ENCODE measurements at places on chromosomes 12 and 14. TPM values are rescaled to one million over a fixed set of nuclear protein-coding genes. Genes with fewer than 3 reads are reported as not detected.

DNA sequence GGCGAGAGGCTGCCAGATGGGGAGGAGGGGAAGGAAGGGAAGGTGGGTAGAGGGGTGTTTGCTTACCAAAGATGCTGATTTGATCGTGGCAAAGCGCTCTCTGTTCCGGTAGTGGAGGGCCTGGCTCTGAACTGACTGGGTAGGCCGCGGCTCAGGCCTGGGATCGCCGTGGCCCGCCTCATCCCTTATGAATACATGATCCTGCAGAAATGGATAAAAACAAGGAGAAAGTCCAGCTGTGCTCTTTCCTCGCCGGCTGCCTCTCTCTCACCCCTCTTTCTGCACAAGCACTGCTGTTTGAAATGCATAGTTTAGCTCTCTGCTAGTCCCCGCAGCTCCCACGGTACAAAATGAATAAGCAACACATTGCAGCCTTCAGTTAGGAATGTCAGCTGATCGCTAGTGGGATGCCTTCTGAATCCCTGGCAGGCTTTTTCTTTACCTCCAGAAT, 53.8 kb downstream of the PEBP1 start:
- peaks cover 34% of the 10 kb centered on the region for H3K4me1 ChIP-seq
- DNase-seq = peak; percentile 78

DNA sequence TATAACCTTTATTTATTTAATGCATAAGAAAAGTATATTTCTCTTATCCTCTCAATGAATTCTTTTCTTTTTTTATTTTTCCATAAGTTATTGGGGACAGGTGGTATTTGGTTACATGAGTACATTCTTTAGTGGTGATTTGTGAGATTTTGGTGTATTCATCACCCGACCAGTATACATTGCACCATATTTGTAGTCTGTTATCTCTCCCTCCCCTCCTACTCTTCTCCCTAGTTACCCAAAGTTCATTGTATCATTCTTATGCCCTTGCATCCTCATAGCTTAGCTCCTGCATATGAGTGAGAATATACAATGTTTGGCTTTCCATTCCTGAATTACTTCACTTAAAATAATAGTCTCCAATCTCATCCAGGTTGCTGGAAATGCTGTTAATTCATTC, 1900.0 kb upstream of the SEL1L start:
- H3K27me3 ChIP-seq = no peaks in the 10 kb centered on the region
- H3K4me1 ChIP-seq = peaks cover 16% of the 10 kb centered on the region
- H3K27ac ChIP-seq = no peak overlapping the region
- H3K36me3 ChIP-seq = no peaks in the 10 kb centered on the region
- no peak for DNase-seq

GRCh38 chr14:21025371-21026273, 761 bp upstream of the NDRG2 start:
- H3K27ac ChIP-seq = no peak overlapping the region
- H3K36me3 ChIP-seq = no peaks in the 10 kb centered on the region
- peaks cover 32% of the 10 kb centered on the region for H3K27me3 ChIP-seq

Gene RPS26
- total RNA-seq = 332 TPM

- DNase-seq = peak; percentile 91
- H3K27me3 ChIP-seq = no peaks in the 10 kb centered on the region
- no peaks in the 10 kb centered on the region for H3K36me3 ChIP-seq
- peak overlapping the region; percentile 85 for H3K27ac ChIP-seq
- H3K4me3 ChIP-seq = peak overlapping the region; percentile 75
Observed at GRCh38 chr14:63203618-63204406, 431 bp upstream of the RHOJ start.

Gene RPGRIP1
- not detected for total RNA-seq

Gene ATF7IP
- total RNA-seq = 17.7 TPM

DNA sequence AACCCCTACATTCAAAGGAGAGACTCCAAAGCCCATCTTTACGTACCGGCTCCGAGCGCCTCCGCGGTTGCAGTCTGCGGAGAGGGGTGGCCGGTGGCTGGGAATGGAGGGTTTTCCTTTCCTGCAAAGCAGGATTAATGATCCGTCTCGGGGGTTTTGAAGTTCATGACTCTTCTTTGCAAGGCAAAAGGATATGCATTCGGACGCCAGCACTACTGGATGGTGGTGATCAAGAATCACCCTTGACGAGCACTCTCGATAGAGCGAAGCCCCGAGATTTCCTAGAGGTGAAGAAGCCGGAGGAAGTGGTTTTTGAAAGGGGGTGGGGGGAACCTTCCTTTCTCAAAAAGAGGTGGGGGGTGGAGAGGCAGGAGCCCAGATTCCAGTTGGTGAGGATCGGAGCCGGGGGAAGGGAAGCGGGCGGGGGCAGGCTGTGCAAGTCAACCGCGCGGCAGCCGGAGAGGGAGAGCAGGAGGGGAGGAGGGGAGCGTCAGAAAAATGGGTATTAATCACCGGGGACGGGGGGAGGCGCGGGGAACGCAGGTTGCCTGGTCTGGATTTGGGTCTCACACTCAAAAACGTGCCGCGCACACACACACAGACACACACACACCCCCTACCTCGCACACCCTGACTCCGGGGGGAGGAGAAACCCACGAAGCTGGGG, at the start of gene GRIN2B:
Gene GRIN2B (minus strand): TSS at position 307 of the 667 bp plus-strand sequence. CDS start 115,394 bp downstream, outside the sequence.
- H3K36me3 ChIP-seq = no peaks in the 10 kb centered on the region
- no peak within 1 kb of the TSS for H3K4me3 ChIP-seq
- no peaks in the 10 kb centered on the region for H3K4me1 ChIP-seq
- no peak for DNase-seq
- peaks cover 35% of the 10 kb centered on the region for H3K27me3 ChIP-seq
- no peak within 1 kb of the TSS for H3K27ac ChIP-seq

DNA sequence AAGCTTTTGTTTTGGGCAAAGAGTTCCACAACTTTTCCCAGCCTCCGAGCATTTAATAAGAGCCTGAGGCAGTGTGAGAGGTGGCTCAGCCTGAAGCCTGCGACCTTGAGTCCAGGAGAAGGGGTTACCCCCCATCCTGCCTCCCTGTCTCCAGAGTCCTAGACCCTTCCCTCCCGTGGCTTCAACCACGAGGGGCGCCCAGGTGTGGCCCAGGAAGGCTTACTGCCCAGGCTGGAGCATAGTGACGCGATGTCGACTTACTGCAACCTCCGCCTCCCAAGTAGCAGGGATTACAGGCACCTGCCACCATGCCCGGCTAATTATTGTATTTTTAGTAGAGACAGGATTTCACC, 641 bp downstream of the LRRC43 start:
- no peak overlapping the region for H3K27ac ChIP-seq
- H3K36me3 ChIP-seq = no peaks in the 10 kb centered on the region
- H3K4me3 ChIP-seq = peak overlapping the region; percentile 68
- H3K27me3 ChIP-seq = no peaks in the 10 kb centered on the region
- DNase-seq = no peak

DNA sequence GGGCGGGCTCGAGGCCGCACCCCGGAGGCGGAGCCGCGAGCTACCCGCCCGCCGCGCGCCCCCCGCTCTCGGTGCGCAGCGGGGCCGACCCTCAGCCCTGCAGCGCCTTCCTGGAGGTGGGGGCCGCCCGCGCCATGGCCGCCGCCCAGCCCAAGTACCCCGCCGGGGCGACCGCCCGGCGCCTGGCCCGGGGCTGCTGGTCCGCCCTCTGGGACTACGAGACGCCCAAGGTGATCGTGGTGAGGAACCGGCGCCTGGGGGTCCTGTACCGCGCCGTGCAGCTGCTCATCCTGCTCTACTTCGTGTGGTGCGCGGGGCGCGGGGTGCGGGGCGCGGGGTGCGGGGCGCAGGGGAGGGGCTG, at the start of gene P2RX2:
Gene P2RX2 (plus strand): TSS at position 94 of the 361 bp plus-strand sequence. CDS start 41 bp downstream, at position 135.
- no peak within 1 kb of the TSS for H3K27ac ChIP-seq
- H3K4me1 ChIP-seq = peaks cover 9% of the 10 kb centered on the region
- no peak for DNase-seq
- no peak within 1 kb of the TSS for H3K4me3 ChIP-seq

- H3K4me1 ChIP-seq = no peaks in the 10 kb centered on the region
- H3K36me3 ChIP-seq = no peaks in the 10 kb centered on the region
- no peak overlapping the region for H3K27ac ChIP-seq
- DNase-seq = no peak
- H3K4me3 ChIP-seq = no peak overlapping the region
- H3K27me3 ChIP-seq = peaks cover 14% of the 10 kb centered on the region
Observed at GRCh38 chr14:33056213-33056612, 117.5 kb downstream of the NPAS3 start.

GRCh38 chr12:47903927-47904712, 674 bp downstream of the VDR start:
- peaks cover 33% of the 10 kb centered on the region for H3K4me1 ChIP-seq
- peaks cover 4% of the 10 kb centered on the region for H3K36me3 ChIP-seq
- H3K27me3 ChIP-seq = no peaks in the 10 kb centered on the region
- peak overlapping the region; percentile 92 for H3K4me3 ChIP-seq
- peak; percentile 93 for DNase-seq

- H3K4me1 ChIP-seq = peaks cover 14% of the 10 kb centered on the region
Observed at GRCh38 chr14:37864861-37865718, 269.7 kb downstream of the TTC6 start.

GRCh38 chr12:21884936-21885335, 56.3 kb downstream of the ABCC9 start:
- H3K27me3 ChIP-seq = no peaks in the 10 kb centered on the region
- no peak overlapping the region for H3K27ac ChIP-seq
- no peak overlapping the region for H3K4me3 ChIP-seq
- no peak for DNase-seq
- H3K4me1 ChIP-seq = peaks cover 4% of the 10 kb centered on the region

- no peak overlapping the region for H3K27ac ChIP-seq
- no peaks in the 10 kb centered on the region for H3K36me3 ChIP-seq
- H3K4me1 ChIP-seq = no peaks in the 10 kb centered on the region
- DNase-seq = no peak
- H3K4me3 ChIP-seq = no peak overlapping the region
Observed at GRCh38 chr14:101179691-101180211, 276.2 kb upstream of the RTL1 start.

GRCh38 chr12:6092784-6093722, 31.4 kb downstream of the VWF start:
- peak overlapping the region; percentile 76 for H3K27ac ChIP-seq
- DNase-seq = peak; percentile 94
- H3K36me3 ChIP-seq = no peaks in the 10 kb centered on the region
- peak overlapping the region; percentile 55 for H3K4me3 ChIP-seq

All from GM23248 (cell line).